ENCODE measurements at places on chromosomes 7 and 10.

- DNase-seq: no peak
These were observed 404.5 kb downstream of the ADRA2A start for GRCh38 chr10:111481261-111481826.

DNA sequence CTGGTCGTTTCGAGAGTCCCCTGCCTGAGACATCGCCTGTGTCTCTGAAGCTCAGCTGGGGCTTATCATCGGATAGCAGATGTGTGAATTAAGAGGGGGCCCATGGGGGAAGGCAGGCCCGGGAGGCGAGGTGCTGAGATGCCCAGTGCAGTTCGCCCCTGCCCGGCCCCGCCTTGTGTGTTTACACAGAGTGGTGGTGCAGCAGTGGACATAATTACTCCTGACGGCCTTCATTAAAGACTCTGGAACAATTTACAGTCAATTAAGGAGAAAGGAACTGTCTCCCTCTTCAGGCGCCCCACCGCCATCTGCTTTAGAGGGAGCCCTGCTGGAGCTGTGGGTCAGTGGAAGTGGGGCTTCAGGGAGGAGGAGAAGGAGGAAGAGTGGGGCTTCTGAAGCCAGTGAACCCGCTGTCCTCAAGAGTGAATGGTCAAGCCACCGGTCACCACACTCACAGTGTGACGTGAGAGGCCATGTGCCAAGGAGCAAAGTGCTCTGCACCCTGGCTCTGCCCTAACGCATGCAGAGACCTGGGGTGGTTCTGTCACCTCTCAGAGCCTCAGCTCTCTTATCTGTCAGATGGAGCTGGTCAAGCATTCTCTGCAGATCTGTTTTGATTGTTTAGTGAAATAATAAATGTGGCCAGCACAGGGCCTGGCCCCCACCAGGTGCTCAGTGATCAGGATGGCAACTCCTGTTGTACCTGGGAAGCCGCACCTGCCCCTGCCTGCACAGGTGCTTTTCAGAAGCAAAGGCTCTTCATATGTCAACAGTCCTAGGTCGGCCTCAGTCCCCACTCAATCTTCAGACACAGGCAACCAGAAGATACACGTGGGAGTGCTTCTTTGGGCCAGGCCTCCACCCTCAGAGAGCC is 65.6 kb downstream of the CDH23 start:
- no peak for DNase-seq

- DNase-seq: no peak
These were observed 34.6 kb downstream of the MALSU1 start for GRCh38 chr7:23333671-23334246.

GRCh38 chr7:51228386-51228958 is 88.1 kb downstream of the COBL start:
- DNase-seq: no peak

DNA sequence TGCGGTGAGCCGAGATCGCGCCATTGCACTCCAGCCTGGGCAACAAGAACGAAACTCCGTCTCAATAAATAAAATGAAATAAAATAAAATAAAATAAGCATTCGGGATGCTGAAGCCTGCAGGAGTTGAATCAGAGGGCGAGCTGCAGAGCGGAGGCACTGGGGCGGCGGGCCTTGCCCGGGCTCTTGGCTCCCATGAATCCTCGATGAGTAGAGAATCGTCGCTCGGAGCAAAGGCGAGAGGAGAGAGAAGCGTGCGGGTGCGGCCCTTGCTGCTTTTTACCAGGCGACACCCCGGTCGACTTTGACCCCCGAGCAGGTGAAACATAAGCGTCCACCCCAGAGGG is 168.3 kb downstream of the UBE2H start:
- DNase-seq: no peak

DNA sequence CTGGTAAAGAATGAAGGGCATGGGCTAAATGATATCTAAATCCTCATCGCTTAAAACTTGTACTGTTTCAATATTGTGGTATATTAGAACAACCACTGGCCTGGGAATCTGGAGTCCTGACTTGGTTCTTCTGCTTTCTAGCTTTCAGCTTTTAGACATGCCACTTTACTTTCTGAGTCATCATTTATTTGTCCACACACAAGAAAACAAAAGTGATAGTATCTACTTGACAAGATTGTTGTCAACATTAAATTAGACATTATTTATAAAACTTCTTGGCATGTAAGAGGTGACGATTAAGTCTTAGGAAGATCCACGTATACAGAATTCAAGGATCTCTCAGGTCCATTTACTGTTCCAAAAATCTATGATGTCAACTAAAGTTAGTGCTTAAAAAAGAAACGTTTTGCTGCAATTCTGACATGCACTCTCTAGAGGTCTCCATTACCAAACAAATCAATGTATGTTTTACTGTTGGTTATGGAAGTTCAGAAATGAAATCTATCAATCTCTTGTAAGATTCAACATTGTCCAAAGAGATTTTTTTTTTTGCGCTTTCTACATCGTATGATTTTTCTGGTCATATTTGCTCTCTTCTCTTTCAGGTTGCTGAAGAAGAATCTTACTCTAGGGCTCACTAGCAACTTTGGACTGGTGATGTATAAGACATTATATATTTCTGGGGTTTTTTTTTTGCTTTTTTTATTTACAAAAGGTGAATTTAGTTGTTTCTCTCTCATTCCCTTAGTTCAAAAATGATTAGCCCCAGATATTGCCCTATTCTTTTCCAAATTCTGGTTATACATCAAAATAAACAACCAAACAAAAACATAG is 53.6 kb upstream of the DYNC1I1 start:
- DNase-seq: no peak
